ENCODE measurements at places on chromosomes 3 and 15.

GRCh38 chr3:156747046-156747445 lies 72.7 kb downstream of the TIPARP start:
- DNase-seq = no peak

DNA sequence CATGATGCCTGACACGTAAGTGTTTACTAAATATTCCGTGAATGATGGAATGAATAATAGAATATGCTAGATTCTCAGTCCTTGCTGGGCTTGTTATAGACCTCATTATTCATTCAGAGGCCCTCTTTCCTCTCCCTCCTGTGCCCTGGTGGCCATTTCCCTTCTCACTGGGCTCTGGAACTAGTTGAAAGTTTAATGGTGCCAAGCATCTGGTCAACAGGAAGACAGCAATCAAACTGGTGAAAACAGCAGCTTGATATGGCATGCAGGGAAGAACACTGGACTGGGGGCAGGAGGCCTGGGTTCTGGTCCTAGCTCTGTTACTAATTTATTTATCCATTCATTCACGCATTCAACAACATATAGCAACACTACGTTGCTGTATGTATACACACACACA lies 3.7 kb upstream of the APOD start:
- DNase-seq = no peak

GRCh38 chr3:189236352-189236751 lies 64.6 kb downstream of the TPRG1 start:
- DNase-seq = no peak

DNA sequence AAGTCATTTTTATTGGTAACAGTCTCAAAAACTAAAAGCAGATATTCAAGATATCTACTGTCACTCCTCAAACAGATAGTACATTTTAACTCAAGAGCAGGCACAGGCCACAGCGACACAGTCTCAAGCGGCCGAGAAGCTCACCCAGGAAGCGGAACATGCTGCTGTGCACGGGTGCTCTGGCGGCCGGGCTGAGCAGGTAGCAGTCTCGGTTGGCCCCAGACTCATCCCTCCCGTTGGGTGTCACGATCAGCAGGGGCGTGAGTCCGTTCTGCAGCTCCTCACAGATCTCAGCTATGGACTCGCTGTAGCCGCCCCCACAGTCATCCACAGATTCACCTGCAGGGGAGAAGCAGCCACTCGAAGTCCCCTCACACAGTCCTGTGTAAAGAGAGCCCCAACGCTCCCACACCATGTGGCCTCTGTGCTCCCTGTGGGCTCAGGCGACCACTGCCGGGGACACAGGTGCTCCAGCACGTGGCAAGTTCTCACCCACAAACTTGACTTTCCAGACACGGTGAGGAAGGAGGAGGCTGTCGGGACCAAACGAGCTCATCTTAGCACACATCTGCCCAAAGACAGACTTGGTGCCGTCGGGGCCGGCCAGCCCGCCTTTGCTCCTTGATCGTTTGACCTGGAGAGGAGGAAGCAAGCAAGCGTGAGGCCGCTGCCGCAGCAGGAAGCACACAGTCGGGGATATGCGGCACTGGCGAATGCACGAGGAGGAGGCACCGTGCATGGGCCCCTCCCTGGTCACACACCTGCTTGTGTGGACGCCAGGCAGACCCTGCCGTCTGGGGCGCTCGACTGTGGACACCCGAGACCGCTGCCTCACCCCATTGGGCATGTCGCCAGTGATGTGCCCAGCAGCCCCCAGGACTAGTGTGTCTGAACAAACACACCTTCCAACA lies 17.7 kb upstream of the OCA2 start:
- no peak for DNase-seq

GRCh38 chr15:47932951-47933641 lies 187.7 kb upstream of the SLC24A5 start:
- no peak for DNase-seq
